ENCODE measurements at places on chromosomes 7 and 10.

DNA sequence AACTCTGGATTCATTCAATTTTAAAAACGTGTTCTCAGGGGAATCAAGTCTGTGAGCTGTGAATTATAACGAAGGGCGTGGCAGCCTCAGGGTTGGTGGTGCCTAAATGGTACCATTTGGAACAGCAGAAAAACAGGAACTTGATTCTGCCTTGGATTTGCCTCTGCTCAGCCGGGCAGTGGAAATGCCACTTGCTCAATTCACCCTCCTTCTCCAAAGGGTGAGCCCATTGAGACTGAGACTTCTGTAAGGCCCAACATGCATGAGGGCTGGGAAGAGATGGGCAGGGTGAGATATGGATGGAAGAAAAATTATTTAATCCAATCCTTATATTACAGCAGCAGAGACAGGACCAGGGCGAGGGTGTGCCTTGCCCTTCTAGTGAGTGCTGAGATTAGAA, 107.1 kb upstream of the HABP2 start:
- no peak for DNase-seq

GRCh38 chr10:6404127-6405072, 175.7 kb downstream of the PRKCQ start:
- no peak for DNase-seq

- DNase-seq, result no peak
These were observed 20.6 kb upstream of the HDAC9 start for GRCh38 chr7:18474944-18475343.

- no peak for DNase-seq
These were observed 62.6 kb downstream of the CACNB2 start for GRCh38 chr10:18202680-18203460.

DNA sequence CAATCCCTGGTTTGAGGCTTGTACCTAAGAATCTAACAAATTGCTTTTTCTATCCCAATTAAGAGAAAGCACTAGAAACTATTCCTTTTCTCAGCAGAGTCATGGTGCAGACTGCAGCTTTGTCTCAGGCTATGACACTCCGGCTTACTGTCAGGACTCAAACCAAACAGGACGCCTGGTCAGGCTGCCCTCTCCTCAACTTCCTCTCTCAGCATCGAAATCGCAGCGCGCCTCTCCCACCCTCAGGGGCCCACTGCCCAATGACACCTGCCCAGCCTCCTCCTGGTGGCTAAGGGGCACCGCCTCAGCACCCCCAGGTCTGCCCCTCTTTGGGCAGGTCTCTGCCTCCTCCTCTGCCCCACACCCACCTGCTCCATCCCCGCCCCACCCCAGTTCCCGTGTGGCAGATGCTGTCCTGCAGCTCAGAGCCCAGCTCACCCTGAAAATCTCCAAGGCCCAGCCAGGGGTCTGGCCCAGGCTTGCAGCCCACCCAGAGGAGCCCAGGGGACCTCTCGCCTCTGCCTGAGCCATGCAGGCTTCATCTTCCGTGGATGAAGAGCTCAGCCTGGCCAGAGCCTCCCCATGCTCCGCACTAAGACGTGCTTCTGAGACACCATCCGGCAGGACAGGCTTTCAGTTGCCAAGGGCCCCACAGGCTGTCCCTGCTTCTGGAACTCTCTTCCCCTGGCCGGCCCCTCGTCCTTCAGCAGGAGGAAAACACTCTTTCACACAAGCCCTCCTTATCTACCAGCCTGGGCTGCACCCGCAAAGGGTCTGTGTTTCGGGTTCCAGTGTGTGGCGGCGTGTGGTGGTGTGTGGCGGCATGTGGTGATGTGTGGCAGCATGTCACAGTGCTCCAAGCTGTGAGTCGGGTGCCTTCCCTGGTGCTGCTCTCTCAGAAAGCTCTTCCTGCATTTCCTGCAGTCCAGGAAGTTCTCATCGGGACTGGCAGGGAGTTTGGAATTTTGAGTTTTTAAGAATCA, 16.4 kb upstream of the PTPRN2 start:
- no peak for DNase-seq

- DNase-seq, result no peak
These were observed 47.9 kb upstream of the DOCK1 start for GRCh38 chr10:126857178-126857806.
